CD4-positive, alpha-beta T cell (primary cell): ENCODE measurements at places on chromosomes 7 and 10. TPM values are rescaled to one million over a fixed set of nuclear protein-coding genes. Genes with fewer than 3 reads are reported as not detected.

The UPK3BL2 gene
- 122 TPM for total RNA-seq

The MYOZ1 gene
- not detected for total RNA-seq

The ANKRD30A gene
- not detected for total RNA-seq

The TMEM273 gene
- total RNA-seq: 2.2 TPM

The NPSR1 gene
- not detected for total RNA-seq

The OPN1SW gene
- not detected for total RNA-seq

The SLIT1 gene
- total RNA-seq: 0.30 TPM

The LRRC18 gene
- total RNA-seq: not detected

DNA sequence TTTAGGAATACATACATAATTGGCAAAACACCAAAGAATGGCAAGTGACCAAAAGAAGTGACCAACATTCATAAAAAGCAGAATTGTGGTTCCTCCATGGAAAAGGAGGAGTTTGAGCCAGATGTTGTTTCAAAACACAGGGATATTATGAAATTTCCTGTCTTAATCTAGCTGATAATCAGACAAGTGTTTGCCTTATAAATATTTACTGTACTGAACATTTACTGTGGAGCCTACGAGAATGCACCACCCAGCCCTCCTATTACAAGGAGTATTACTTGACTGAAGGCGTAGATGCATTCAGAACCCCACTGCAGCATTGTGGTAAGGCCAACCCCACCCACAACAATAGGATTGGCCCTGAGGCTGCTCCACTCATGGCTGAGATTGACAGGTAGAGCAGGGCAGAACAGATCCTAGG is 118.9 kb downstream of the AKR1D1 start:
- H3K27ac ChIP-seq: no peak overlapping the region
- no peaks in the 10 kb centered on the region for H3K36me3 ChIP-seq
- no peaks in the 10 kb centered on the region for H3K4me1 ChIP-seq
- no peak for DNase-seq

DNA sequence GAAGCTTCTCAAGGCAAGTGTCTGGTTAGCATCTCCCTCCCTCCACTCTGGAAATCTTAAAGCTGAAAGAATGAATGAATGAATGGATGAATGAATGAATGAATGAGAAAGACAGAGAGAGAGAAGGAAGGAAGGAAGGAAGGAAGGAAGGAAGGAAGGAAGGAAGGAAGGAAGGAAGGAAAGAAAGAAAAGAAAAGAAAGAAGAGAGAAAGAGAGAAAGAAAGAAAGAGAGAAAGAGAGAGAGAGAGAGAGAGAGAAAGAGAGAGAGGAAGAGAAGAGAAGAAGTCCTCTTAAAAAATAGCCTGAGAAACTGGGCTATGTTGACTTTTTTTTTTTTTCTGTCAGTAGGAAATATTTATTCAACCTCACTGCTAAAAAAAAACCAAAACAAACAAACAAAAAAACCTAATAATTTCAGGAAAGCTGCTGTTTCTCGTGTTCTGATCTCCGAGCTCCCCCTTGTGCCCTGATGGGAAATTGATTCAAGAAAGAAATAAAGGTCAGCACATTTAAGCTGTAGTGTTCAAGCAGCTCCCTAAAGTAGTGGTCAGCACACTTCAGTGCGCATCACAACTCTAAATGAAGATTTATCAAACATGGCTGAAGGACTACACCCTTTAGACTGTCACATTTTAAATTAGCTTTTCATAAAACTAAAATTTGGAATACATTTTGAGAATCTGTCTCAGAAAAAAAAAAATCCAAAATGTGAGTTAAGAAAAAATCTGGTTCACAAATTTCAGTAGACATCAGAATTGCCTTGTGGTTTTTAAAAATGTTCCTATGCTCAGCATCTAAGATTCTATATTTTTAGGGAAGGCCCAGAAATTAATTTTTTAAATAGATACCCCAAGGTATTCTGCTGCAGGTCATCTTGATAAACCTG is 154.3 kb downstream of the ELAPOR2 start:
- H3K4me1 ChIP-seq: no peaks in the 10 kb centered on the region
- H3K27me3 ChIP-seq: no peaks in the 10 kb centered on the region
- no peak for DNase-seq
- H3K4me3 ChIP-seq: no peak overlapping the region

DNA sequence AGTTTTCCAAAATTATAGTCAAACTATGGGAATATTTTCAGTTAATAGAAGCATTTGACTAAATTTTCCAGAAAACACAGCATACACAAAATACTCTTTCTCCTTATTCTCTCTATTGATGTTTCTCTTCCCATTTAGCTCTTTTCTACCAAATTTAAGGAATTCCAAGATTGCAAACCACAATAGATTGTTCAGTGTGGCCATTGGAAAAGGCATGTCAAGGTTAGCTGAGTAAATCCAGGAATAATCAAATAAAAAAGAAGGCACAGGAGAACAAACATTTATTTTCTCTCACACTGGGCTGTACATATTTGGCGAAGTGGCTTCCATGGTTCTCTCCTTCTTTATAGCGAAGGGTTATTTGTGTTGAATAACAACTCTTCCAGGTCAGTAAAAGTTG is 117.3 kb downstream of the THSD7A start:
- no peak for DNase-seq
- H3K4me3 ChIP-seq: no peak overlapping the region
- no peaks in the 10 kb centered on the region for H3K36me3 ChIP-seq
- no peaks in the 10 kb centered on the region for H3K4me1 ChIP-seq
- no peak overlapping the region for H3K27ac ChIP-seq

DNA sequence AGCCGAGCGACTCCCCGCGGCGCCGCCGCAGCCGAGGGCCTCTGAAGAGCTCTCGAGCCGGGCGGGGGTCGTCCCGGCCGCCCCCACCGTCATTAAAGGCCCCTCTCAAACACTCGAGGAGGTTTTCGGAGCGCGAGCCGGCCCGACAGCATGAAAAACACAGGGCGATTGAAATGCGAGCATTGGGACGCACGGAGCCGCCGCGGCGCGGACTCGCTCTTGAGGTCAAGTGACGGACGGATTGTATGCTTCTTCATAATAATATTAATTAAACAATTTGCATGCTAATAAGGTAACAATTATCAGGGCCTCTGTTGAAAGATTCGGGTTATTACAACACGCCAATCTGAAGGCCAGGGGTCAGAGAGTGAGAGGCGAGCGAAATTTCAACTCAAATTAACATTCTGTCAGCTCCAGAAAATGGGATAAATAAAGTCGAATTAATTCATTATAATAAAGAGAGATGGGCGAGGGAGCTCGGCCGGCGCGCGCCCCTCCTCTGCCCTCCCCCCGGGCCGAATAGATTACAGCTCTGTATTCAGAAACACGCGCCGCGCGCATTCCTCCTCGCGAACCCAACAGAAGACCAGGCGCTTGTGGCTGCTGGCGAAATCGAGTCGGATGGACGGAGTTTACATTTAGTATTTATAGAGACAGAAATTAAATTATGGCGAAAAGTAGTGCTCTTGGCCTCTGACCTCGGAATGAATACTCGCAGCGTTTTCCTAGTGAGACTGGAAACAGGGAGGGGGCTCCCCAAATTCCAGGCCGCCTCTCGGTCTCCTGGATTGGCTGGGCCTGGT is 2.1 kb upstream of the UNCX start:
- H3K4me3 ChIP-seq: no peak overlapping the region
- peaks cover 39% of the 10 kb centered on the region for H3K4me1 ChIP-seq
- peaks cover 83% of the 10 kb centered on the region for H3K27me3 ChIP-seq
- no peak for DNase-seq

- H3K27me3 ChIP-seq: no peaks in the 10 kb centered on the region
- DNase-seq: no peak
- no peaks in the 10 kb centered on the region for H3K4me1 ChIP-seq
- H3K4me3 ChIP-seq: no peak overlapping the region
- H3K27ac ChIP-seq: no peak overlapping the region
Measured at GRCh38 chr7:130131964-130132875, 61.9 kb downstream of the KLHDC10 start.

DNA sequence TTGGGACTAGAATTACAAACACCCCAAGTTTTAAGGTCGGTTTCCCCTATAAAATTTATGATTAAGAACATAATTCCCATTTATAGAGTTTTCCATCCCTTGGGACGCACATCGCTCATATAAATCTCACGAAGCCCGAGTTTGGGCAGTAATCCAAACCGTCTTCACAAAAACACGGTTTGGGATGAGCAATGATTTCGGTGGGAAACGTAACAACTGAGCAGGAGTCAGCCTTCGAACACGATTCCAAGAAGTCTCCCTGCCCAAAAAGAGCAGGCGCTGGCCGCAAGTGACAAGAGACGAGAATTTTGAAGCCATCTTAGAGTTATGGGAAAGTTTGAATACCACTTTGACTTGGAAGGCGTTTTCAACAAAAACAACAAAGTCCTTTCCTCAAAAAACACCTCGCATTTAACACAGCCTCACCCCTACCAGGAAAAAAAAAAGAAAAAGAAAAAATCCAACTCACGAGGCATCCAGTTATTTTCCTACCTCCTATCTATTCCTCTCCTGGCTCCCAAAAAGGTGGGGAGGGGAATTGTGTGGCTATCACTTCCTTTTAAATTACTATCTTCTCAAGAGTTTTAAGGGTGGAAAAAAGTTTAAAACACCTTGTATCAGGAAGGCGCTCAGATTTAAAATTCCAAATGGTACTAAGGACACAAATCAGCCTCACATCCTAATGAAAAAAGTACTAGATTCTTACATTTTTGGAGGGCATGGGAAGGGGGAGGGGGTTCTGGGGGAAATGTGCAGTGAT is 1.6 kb downstream of the SEPHS1 start:
- peak overlapping the region; percentile 55 for H3K4me3 ChIP-seq
- H3K4me1 ChIP-seq: peaks cover 38% of the 10 kb centered on the region
- H3K27me3 ChIP-seq: no peaks in the 10 kb centered on the region

GRCh38 chr10:73816917-73817729 is 5.7 kb upstream of the NDST2 start:
- H3K4me3 ChIP-seq: no peak overlapping the region
- H3K27me3 ChIP-seq: no peaks in the 10 kb centered on the region
- H3K4me1 ChIP-seq: peaks cover 5% of the 10 kb centered on the region
- no peak overlapping the region for H3K27ac ChIP-seq
- no peak for DNase-seq

- H3K27me3 ChIP-seq: no peaks in the 10 kb centered on the region
- peaks cover 6% of the 10 kb centered on the region for H3K36me3 ChIP-seq
- no peak for DNase-seq
- H3K4me1 ChIP-seq: peaks cover 17% of the 10 kb centered on the region
- no peak overlapping the region for H3K27ac ChIP-seq
- H3K4me3 ChIP-seq: no peak overlapping the region
Measured at GRCh38 chr7:36971515-36972139, 247.3 kb upstream of the AOAH start.

GRCh38 chr10:27297844-27298521 is 57.4 kb upstream of the ACBD5 start:
- peaks cover 3% of the 10 kb centered on the region for H3K4me1 ChIP-seq
- no peaks in the 10 kb centered on the region for H3K27me3 ChIP-seq

DNA sequence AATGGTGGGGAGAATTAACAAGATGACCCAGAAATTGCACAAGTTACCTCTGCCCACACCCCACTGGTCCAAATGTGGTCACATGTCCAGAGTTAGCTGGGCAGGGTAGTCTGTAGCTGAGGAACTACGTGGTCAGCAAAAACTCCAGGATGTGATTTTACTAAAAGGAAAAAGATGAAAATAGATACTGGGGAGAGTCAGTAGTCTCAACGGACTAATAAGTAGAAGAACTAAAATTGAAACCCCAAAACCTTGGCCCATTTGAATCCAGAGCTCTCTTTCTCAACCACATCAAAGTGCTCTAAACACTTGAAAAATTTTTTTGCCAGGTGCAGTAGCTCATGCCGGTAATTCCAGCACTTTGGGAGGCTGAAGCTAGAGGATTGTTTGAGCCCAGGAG is 146.3 kb downstream of the SKIDA1 start:
- no peak overlapping the region for H3K4me3 ChIP-seq
- no peaks in the 10 kb centered on the region for H3K27me3 ChIP-seq
- no peaks in the 10 kb centered on the region for H3K4me1 ChIP-seq
- DNase-seq: no peak
- H3K36me3 ChIP-seq: no peaks in the 10 kb centered on the region

DNA sequence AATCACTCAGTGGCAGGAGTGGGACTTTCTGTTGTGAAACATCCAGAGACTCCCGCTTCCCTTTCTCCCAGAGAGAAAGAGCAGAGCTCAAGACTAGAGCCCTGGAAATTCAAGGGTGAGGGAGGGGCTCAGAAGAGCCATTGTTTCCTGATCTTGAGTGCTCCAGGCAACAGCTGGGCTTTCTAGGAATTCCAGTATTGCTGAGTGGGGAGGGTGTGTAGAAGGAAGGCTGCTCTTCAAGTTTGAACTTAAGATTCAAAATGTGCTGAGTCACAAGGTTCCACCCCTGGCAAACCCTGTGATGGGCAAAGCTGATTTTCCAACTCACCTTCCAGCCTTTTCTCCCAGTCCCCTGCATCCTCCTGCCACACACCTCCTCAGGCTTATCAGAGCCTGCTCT is 42.3 kb upstream of the MSRB2 start:
- DNase-seq: no peak
- H3K4me1 ChIP-seq: no peaks in the 10 kb centered on the region
- H3K4me3 ChIP-seq: no peak overlapping the region
- no peak overlapping the region for H3K27ac ChIP-seq
- H3K27me3 ChIP-seq: no peaks in the 10 kb centered on the region

DNA sequence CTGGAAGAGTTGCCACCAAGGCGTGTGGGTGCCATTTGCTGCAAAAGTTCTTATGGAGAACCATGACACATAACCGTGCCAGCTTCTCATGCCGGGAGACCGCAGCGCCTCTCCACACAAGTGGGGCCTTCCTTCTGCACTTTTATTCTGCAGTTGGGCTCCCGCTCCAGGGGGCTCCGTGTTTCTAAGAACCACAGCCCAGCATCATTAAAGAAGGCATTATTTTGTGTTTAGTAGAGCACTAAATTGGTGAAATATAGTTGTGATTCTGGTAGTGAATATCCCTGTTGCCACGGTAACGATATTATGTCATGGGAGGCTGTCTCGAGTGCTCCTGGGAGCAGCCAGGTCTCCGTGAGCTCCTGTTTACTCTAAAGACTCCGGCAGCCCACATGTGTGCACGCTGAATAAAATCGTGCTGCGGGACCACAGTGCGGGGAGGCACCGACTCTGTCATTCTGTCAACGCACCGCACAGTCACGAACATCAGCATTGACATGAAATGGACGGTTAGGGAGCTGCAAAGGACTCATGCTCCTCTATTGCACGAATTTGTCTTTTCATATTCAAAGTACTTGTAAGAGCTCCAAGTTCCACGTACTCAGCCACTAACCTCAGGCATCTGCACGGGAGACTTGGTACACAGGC is 68.8 kb upstream of the PITRM1 start:
- no peak overlapping the region for H3K27ac ChIP-seq
- H3K4me3 ChIP-seq: no peak overlapping the region
- H3K27me3 ChIP-seq: peaks cover 8% of the 10 kb centered on the region

GRCh38 chr7:7883394-7883793 is 85.2 kb upstream of the GLCCI1 start:
- DNase-seq: no peak
- H3K4me1 ChIP-seq: no peaks in the 10 kb centered on the region
- no peak overlapping the region for H3K4me3 ChIP-seq

- H3K4me1 ChIP-seq: peaks cover 30% of the 10 kb centered on the region
- H3K36me3 ChIP-seq: no peaks in the 10 kb centered on the region
- H3K27me3 ChIP-seq: no peaks in the 10 kb centered on the region
- H3K27ac ChIP-seq: peak overlapping the region; percentile 17
- no peak overlapping the region for H3K4me3 ChIP-seq
- peak; percentile 48 for DNase-seq
Measured at GRCh38 chr7:139118805-139119485, 9.4 kb upstream of the ZC3HAV1 start.
